ENCODE measurements at places on chromosomes 2 and 18.

- DNase-seq = no peak
Observed at GRCh38 chr2:217689053-217689452, 313.7 kb downstream of the TNS1 start.

DNA sequence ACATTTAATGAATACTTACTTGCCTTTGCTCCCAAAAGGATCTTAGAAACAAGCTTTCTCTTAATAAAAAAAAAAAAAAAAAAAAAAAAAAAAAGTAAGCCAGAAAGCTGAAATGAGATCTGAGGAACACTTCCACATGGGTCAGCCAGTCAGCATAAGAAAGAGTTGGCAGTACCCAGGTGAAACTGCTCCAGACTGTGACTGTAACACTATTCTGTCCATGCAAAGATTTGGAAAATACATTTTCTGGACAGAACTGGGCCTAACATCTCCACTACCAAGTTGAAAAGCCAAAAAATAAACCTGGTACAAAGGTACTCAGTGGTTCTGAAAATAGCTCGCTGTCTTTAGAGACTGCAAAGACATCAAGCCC lies 135.7 kb downstream of the THADA start:
- DNase-seq = no peak

DNA sequence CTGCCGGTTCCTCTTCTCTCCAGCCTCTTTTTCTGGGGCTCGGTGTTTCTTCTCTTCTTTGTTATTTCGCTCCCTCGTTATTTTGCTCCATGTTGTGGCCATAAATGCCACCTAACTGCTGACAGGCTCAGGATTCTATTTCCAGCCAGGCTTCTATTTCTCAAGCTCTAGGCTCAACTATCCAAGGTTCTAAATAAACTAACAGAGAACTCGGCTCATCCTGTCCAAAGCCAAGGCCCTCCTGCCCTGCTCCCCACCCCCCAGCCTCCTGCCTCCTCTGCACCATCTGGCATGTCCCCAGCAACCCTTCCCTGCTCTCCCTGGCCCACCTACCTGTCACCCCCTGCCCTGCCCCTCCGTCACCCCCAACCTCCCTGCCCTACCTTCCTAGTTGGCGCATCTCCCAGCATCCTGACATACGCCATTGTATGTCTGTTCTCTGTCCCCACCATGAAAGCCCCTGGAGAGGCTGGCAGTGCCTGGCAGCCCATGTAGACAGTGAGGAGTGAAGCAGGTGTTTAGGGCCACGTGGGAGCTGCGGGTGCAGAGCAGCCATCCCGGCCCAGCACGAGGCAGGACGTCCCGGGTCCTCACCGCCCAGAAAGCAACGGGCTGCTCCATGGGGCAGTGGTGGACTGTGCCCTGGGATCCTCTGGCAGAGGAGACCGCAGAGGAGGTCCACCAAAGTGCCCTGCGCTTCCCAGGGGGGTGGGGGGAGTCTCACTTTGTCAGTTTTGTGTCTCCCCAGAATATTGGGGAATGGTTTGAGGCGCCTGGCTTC lies 186.9 kb downstream of the TWIST2 start:
- no peak for DNase-seq

DNA sequence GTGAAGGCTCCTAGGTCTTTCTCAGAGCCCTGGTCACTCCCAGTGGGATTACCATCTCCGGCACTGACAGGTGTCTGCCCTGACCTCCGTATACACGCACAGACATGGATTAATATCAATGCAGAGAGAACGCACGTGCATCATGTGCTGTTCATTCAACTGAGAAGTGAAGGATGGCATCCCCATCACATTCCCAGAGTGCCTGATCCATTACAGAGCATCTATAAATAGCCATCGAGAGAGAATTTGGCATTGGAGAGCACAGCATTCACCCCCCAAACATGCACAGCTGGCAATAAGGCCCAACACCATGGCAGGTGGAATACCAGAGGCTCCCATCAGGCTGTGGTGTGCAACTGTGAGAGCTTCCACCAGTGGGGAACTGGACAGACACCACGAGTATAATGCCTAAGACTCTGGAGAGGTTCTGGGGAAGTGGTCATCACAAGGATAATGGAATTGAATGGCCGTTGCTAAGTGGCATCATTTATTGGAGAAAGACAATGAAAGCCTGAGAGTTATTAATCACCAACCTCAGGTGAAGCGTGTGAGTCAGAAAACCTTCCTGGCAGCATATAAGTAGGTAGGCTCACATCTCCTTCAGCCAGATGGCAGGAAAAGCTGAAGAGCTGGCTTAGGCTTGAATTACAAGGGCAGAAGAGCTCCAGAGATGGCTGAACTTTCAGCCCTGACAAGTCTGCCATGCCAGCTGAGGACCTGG lies 244.5 kb upstream of the ID2 start:
- DNase-seq = no peak

- DNase-seq = no peak
Observed at GRCh38 chr18:48700446-48700845, 161.6 kb downstream of the CTIF start.

DNA sequence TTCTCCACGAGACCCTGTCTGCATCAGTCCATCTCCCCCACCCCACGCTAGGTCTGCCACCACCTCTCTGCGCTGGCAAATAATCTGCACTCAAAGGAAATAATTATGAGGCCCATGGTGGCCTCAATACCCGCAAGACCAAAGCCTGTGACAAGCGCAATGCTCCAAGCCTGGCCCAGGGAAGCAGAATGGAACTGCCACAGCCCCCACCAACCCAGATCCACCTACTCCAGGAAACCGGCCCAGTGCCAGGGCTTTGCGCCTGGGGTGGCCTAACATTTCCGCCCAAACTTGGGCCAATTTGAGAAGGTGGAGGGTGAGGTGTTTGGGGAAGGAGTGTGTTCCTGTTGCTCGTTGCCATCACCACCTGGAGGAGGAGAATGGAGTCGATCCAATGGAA lies 26.0 kb upstream of the ATOH8 start:
- DNase-seq = no peak

- DNase-seq = no peak
Observed at GRCh38 chr2:80700961-80701360, 396.4 kb upstream of the LRRTM1 start.

DNA sequence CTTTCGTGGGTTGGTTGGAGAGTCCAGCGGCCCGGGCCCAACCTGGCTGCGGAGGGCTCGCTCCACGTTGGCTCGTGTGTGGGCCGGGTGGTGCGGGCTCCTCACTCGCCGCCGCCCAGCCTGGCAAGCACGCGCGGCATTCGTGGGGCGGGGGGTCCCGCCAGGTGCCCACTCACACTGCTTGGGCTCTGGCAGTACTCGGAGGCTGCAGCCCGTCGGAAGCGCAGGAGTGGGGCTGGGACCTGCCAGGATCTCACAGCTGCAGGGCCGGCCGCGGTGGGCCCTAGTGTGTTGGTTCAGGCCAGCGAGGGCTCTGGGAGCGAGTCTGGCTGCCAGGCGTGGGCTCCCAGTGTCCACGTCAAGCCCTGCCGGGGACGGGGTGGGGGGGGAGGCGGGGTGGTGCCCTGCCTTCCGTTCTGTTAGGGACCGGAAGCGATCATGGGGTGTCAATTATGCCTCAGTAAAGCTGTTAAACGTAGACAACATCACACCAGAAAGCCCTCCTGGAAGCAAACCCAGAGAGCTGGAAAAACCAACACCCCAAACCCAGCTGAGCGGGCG lies 1.0 kb upstream of the HS6ST1 start:
- no peak for DNase-seq

- no peak for DNase-seq
Observed at GRCh38 chr2:108633409-108633808, 85.9 kb upstream of the RANBP2 start.

DNA sequence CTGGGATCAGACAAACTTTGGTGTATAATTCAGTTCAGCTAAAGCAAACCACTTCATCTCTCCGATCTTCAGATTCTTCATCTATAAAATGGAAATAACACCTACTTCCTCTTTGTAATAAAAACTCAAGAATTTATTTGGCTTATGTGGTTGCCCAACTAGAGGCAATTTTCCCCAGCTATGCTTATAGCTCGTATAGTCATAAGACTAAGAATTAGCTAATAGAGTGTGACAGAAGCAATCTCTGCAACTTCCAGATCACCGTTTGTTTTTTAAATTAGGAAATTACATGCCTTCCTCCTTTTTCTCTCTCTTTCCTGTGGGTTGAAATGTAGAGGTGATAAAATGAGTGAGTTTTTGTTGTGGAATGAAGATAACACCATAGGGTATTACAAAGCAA lies 35.3 kb upstream of the KCNF1 start:
- DNase-seq = no peak

DNA sequence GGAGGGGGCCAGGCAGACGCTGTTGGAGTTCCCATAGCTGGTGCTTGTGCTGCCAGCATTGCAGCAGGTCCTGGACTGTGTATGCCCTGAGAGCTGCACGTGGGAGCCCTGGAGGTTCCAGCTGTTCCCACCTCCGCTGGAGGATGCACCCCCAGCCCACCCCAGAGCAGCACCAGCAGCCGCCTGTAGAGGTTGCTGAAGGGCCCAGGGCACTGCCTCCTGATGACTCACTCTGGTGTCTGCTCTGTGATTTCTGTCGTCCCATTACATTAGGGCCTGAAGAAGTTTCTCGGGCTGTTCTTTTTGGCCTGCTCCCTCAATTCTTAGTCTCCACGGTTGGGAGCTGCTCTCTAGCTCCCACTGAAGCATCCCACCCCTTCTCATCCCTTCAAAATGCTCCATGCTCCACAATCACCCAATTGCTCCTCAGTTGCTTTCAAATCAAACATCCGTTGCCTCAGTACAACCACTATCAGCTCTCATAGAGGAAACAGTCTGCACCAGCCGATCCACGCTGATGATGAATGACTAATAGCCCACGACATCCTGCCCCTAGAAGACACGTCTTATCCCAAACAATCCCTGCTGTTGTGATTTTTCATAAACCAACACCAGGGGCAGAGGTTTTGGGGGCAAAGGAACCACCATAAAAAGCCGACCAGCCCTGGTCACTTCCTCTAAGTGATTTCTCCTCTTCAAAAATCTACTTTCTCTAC lies 65.2 kb upstream of the RNF152 start:
- no peak for DNase-seq

GRCh38 chr2:215883799-215884198 lies 129.6 kb downstream of the MREG start:
- no peak for DNase-seq

- no peak for DNase-seq
Observed at GRCh38 chr18:42742474-42742873, 373.0 kb downstream of the RIT2 start.

DNA sequence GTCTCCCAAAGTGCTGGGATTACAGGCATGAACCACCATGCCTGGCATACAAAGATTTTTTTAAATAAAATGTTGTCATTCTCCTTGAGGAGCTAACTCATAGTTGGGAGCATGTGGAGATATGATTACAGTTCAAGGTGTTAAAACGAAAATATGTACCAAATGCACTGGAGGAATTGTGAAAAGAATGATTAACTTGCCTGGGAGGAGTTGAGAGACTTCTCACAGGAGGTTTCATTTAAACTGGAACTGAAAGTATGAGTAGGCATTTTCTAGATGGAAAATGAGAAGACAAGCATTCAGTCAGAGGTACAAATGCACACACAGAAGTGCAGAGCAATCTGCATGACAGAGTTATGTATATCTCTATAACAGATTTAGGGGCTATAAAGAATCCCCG lies 126.6 kb upstream of the PDE1A start:
- DNase-seq = no peak

- no peak for DNase-seq
Observed at GRCh38 chr2:2623939-2624338, 292.9 kb upstream of the MYT1L start.

GRCh38 chr2:128594953-128595677 lies 276.4 kb upstream of the HS6ST1 start:
- DNase-seq = no peak

DNA sequence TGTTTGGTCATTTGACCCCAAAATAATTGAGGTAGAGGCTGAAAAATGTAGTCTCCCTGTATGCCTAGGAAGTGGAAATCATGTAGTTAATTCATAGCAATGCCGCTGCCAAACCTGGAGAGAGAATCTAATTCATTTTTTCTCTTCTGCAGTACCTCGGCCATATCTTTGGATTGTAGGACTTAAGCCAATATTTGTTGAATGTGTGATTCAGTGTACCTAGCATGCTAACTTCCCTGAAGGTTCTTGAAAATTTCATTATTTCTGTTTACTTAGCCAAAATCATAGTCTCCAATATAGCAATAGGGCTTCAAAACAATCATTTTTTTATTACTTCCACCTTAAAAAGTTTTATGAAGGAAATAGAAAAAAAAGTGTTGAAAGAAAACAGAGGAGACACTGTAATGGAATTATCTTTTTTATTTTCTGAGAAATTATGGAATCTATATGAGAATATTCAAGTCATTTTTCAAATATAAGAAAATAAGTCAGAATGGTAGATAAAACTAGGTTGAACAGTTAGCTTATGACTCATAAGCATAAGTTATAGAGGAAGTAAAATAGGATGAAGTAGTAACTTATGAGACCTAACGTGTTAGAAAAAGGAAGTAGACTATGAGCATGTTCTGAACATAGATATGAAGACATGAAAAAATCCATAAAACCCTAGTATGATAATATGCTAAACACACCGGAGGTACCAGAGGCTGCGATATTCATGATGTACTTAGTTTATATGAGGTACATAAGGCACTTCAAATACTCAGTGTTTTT lies 35.2 kb upstream of the CDH19 start:
- no peak for DNase-seq

GRCh38 chr18:13076886-13077285 lies 85.7 kb downstream of the CEP192 start:
- DNase-seq = no peak

All from activated CD8-positive, alpha-beta memory T cell treated with anti-CD3 and anti-CD28 coated beads for 48 hours (primary cell).